MM.1S (cell line): ENCODE measurements at places on chromosomes 5 and 9.

GRCh38 chr9:126397056-126397455 is 70.4 kb downstream of the MVB12B start:
- DNase-seq = peak; percentile 98

DNA sequence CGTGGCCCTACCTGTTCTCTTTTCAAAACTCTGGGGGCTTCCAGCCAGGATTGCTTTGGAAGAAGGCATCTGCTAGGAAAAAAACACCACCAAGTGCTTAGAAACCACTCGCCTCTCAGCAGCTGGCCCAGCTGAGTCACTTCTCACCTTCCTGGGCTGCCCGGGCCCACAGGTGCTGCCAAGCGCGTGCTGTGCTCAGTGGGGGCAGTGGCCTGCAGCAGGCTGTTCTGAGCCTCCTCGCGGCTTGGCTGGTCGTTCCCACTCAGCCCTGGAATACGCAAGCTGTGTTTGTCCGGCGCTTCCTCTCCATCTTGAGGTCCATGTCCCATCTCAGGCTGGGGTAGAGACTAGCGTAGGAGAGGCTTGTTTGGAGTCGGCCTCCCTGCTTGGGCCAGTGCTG is 102.5 kb upstream of the FCN2 start:
- no peak for DNase-seq

DNA sequence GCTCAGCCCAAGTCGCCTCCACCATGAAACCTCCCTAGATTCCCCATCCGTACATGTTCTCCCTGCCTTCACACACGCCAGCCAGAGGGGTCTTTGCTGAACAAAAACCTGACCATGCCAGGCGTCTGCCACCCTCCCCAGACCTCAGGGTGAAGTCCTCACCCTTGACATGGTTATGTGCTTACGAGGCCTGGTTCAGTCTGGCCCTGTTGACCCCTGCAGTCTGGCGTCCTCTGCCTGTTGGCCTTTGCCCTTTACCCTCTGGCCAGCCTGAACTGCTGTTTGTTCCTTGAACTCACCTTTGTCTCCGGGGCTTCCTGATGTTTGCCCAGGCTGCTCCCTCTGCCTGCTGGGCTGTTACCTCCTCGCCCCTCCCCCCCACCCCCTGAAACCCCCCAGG is 29.8 kb downstream of the NCS1 start:
- DNase-seq = no peak

DNA sequence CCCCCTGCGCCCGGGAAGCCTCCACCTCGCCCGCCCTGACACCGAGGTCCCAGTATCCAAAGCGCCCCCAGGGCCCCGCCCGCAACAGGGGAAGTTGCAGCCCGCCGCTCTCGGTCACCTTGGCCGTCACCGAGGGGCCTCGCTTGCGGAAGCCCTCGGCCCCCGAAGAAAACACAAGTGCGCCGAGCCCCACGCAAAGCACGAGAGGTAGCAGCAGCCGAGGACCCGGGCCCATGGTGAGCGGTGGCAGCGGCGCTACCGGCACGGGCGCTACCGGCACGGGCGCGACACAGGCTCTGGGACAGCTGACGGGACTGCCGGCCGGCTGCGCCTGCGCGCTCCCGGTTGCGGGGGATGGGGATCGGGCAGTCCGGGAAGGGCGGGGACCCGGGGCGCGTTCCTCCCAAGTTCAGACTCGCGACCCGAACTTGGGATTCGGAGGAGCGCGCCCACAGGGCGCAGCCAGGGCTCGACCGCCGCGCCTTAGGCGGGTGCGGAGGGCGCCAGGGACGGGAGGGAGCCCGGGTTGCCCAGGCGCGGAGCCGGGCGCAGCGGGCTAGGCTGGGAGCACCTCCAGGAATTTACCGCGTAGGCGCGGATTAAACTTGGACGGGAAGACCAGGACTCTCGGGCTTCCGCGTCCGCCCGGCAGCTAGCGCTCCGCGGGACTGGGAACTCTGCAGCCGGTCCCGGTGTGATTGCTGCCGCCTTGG is at the start of gene PPIC:
Gene PPIC, minus strand, starts transcription at position 335 of the 713 bp plus-strand sequence. Its CDS starts 100 bp downstream, at position 235.
- peak; percentile 27 for DNase-seq

- DNase-seq = no peak
Measured at GRCh38 chr9:37229882-37230482, 109.6 kb downstream of the ZCCHC7 start.

- no peak for DNase-seq
Measured at GRCh38 chr9:25177858-25178257, 500.4 kb downstream of the TUSC1 start.

GRCh38 chr9:129594632-129595031 is 26.3 kb downstream of the C9orf50 start:
- no peak for DNase-seq

DNA sequence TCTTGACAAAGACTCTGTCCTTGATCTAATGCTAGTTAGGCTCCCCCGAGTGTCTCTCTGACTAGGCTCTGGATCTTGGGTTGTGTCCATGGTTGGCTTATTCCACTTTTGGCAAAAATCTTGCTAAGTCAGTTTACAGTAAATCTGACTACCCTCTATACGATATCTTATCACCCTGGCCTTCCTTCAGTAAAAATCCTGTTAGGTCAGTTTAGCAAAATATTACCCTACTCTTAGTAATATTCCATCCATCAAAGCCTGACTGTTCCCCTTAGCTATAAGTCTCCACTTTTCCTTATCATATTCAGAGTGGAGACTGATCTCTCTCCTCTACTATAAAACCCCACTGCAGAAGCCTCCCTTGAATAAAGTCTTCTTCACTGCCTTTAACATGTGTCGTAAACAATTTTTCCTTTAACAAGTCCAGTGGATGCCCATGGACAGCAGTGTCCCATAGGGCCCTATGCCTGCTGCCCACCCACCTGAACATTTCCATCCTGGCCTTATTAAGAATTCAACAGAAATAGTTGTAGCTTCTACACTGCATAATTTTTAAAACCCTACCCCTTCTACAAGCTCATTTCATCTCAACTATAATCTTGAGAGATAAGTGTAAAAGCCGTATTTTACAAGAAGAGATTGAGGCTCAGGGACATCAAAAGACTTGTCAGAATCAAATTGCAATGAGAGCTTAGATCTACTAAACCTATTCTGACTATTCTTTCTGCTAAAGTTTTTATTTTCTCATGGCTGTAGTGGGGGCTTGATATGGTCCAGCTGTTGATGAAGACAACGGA is 22.3 kb downstream of the MINAR2 start:
- DNase-seq = no peak

- no peak for DNase-seq
Measured at GRCh38 chr9:137459601-137460362, 648 bp upstream of the NSMF start.

- peak; percentile 47 for DNase-seq
Measured at GRCh38 chr5:150398722-150399523, 13.8 kb downstream of the CD74 start.

DNA sequence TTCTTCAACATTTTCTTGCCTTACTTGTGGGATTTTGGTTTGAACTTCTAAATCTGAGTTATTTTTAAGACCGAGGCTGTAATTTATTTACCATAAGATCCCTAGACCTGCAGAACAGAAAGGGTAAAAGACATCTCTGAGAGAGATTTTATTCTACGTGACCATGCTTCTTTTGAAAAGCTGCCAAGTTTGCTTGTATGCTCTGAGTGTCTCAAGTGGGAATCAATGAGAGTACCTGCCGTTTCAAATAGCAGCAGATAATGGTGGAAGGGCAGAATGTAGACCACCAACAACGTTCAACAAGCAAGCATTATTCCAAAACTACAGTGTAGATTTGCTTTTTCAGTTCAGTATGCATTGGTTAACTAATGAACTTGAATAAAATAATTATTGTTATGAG is 108.6 kb upstream of the MINAR2 start:
- no peak for DNase-seq

GRCh38 chr9:20580673-20581072 is 41.6 kb downstream of the MLLT3 start:
- no peak for DNase-seq

DNA sequence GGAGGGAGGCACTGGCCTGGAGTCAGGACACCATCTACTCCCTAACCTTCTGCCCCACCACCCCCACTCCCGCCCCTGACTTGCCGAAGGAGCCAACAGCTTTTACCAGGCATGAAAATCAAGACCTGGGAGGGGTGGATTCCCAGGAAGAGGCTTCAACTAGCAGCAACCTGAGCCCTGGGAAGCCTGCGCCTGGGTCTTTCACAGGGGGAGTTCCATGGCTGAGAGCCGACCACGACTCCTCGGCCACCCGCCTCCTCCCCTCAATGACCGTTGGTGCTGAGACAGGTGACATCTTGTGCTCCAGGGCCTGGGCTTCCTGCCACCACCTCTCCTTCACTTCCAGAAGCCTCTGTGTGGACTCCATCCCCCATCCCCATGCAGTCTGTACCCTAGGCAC is 37.1 kb downstream of the BARX1 start:
- DNase-seq = no peak

- no peak for DNase-seq
Measured at GRCh38 chr5:149210968-149211490, 60.6 kb upstream of the AFAP1L1 start.

GRCh38 chr9:79020276-79020675 is 551.5 kb upstream of the TLE4 start:
- DNase-seq = no peak

DNA sequence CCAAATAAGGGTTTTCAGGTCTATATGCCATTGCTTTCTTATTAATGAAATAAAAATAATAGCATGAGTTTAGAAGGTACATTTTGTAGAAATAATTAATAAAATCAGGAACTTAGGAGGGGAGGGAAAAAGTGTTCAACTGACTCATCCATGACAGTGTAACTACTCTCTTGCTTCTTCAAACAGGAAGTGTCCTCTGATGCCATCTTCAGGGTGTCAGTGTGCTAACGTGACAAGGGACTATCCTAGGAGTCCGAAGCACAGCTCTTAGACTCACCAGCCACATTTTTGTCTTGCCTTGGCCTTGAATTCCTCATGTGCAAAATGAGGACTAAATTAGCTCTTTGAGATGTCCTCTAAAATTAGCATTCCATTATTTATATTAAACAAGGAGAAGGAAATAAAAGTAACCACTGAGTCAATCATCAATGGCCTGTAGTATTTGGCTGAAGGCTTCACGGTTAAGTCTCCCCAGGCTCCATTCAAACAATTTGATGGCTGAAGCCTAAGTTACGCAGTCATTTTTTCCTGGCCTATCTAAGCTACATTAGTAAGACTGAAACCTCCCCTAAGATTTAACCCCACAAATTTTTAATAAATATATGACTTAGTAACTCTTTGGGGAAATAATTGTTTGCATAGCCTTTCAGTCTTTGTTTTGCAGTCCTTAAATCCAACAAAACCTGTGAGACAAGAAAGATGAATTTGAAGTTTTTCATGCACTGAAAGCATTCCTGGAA is 151.1 kb downstream of the ARL15 start:
- DNase-seq = no peak

GRCh38 chr5:172648755-172649154 is 7.7 kb downstream of the NEURL1B start:
- DNase-seq = no peak

DNA sequence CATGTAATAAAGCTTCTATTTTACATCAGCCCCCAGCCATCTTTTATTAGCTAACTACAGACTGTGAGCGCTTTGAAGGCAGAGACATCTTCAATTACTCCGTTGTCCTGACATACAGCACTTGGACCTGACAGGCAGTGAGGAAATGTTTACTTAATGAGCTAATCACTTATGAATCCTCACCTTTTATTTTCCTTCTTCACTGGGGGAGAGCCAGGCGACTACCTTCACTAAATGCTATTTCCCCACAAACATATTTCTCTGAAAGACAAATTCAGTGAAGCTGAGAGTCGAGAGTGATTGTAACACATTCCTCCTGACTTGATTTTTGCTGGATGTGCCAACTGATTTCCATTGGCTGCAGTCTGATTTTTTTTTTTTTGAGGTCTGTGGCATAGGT is 192.1 kb upstream of the CLINT1 start:
- DNase-seq = no peak

DNA sequence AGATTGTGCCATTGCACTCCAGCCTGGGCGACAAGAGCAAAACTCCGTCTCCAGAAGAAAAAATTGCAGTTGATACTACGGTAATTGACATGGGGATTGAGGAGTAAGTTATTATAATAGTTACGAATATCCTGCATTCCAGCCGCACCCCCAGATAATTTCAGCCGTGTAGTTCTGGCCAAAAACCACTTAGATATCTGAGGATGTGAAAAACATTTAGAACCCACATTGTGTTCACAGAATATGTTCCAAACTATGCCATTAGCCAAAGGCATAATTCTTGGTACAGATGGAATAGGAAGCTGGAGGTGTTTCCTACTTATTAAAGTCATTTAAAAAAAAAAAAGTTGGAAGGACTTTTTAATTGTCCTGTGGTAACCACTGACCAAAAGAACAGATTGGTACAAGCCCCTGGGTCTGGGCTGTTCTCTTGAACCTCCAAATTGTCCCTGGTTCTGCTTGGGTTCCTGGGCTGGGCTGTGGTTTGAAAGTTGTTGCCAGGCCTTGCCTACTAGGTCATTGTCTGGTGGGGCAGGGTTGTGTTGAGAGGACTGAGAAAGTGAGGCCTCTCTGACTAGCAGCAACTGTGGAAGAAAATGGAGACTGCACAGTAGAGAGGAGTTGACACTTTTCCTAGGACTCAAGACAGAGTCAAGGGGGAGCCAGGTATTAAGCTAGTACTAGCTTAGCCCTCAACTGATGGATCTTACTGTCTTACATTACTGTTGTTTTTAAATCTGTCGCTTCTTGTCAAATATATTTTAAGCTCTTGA is 198.8 kb downstream of the NR3C1 start:
- no peak for DNase-seq

DNA sequence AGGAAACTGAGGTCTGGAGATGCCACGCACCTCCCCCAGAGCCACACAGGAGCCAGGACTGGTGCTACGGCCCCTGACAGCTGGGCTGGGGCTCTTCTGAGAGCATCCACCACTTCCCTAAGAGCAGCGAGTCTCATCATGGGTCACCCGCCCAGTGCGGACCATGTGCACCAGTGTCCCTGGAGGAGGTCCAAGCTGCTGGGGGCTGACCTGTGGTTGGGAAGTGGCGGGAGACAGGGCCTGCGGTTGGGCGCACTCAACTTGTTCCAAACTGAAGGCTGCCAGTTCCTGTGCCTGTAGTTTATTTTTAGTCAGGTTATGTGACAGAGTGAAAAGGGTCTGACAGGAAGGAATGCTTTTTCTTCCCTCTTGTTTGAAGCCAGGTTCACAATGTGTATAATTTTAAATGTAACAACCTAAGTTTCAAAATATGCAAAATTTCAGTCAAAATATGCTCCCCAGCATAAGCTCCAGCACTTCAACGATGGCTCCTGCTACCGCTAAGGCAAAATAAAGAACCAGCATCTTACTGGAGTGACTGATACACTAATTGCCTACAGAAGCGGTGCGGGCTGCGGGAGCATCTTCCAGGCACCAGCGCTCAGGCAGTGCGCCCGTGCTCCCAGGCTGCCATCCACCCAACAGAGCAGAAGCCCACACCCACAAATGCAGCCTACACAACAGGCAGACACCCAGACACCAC is 14.8 kb downstream of the BARHL1 start:
- DNase-seq = no peak

DNA sequence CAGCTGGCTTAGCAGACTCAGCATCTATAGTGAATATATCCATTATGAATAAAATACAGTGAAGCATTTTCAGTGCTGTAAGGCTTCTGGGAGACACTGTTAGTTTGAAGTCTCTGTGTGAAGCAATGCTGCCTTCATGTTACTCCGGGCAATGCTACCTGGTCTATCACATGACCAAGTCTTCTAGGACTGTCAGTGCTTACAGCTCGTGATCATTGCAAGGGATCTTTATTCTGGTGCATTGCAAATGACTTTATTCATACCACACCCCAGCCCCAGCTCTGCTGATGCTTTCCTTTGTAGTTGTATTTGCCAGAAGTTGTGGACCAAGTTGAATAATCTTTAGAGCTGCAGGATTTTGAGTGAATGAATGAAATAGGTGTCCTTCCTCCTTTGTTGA is 21.9 kb upstream of the NDFIP1 start:
- DNase-seq = no peak
